ENCODE measurements at places on chromosomes 6 and 20.

DNA sequence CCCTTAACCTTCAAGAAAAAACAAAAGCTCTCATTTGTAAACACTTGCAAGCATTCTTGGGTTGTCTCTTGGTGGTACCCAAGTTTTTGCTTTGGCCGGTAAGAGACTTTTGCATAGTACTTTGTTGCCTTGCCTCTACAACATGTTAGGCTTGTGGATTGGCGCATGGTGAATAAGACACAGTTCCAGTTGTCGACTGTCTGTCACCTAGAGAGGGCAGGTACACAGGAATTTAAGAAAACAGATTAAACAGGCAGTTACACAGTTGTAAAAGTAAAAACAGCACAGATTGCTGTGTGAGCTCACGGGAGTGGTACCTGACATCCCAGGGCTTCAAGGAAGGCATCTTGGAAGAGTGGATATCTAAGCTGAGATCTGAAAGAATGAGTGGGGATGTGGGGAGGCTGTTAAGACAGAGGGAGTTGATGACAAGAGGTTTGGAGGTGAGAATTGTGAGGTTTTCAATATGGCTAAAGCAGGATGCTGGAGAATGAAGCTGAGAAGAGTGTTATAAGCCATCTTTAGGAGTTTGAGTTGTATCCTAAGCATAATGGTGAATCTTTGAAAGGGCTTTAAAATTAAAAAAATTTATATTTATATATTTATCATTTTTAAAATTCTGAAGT lies 19.2 kb downstream of the UTRN start:
- DNase-seq: no peak

DNA sequence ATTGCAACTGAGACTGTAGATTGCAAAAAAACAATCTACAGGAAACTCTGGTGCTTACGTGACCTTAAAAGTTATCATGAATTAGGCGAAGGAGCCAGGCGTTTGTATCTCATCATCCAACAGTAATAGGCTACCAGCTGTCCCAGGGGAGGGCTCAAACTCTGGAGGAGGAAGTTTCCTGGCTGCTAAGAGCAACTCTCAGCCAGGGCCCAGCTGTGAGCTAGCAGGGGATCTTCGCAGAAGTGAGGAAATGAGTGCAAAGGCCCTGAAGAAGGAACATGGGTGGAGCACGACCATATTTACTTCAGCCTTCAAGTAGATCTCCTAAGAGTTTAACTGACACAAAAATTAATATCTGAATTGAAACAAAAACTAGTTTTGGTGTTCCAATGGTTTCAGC lies 686.9 kb upstream of the MAP3K7 start:
- no peak for DNase-seq

GRCh38 chr20:61112515-61112914 lies 139.5 kb upstream of the CDH4 start:
- peak; percentile 21 for DNase-seq

- no peak for DNase-seq
Observed at GRCh38 chr6:118746145-118746824, 94.9 kb upstream of the CEP85L start.

GRCh38 chr20:22717466-22717865 lies 133.1 kb upstream of the FOXA2 start:
- peak; percentile 43 for DNase-seq

DNA sequence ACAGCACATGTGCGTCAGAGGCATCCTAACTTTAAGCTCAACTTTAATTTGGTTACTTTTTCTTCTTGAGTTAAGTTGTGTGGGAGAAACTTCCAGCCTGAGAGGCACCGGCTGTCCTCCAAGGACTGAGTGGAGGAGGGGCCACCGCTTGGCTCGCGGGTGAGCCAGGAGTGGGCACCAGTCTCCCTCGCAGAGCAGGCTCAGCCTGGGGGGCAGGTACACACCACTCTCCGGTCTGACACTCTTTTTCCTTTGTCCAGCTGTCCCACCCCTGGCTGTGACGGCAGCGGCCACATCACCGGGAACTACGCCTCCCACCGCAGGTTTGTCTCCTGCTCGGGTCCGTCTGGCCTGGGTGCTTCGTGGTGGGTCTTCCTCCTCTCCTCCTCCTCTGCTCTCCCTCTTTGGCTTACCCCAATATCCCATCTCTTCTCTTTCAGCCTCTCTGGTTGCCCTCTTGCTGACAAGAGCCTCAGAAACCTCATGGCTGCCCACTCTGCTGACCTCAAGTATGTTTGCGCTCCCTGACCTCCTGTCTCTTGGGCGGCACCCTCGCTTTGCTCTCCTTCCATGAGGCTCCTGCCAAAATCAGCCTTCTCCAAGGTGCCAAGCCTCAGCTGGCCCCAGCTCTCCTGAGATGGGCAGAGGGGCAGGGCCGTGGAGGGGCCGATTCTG lies 32.6 kb upstream of the PCMTD2 start:
- DNase-seq: no peak

DNA sequence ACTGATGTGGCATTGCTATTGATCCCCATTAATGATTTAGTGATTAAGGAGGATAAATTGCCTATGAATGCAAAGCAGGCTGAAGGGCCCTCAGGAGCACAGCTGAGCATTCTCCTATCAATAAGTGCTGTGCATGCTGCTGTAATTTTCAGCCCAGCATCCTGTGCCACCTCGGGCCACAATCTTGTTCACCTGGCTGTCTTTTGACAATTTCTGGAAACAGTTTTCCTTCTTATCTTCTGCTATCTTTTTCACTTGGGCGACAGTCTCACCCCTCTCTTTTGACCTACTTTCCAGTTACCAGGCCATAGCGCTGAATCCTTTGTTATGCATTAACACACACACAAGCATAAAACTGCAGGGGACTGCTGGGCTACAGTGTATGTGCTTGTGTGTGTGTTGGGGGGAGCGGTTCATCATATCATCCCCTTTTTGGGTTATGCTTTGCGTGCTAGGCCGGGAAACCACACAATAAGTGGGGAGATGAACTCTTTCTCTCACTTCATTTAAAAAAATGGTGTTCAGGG lies 60.2 kb downstream of the F13A1 start:
- no peak for DNase-seq

GRCh38 chr20:50445354-50446151 lies 64.6 kb upstream of the PTPN1 start:
- no peak for DNase-seq

GRCh38 chr6:77573843-77574242 lies 79.0 kb upstream of the MEI4 start:
- DNase-seq: no peak

- peak; percentile 39 for DNase-seq
Observed at GRCh38 chr6:16676978-16677377, 84.3 kb downstream of the ATXN1 start.
